Motor neuron (in vitro differentiated cells): ENCODE measurements at places on chromosomes 5 and 9. TPM values are rescaled to one million over a fixed set of nuclear protein-coding genes. Genes with fewer than 3 reads are reported as not detected.

- ATAC-seq: no peak
Measured at GRCh38 chr9:653421-653820, 188.1 kb upstream of the DMRT1 start.

DNA sequence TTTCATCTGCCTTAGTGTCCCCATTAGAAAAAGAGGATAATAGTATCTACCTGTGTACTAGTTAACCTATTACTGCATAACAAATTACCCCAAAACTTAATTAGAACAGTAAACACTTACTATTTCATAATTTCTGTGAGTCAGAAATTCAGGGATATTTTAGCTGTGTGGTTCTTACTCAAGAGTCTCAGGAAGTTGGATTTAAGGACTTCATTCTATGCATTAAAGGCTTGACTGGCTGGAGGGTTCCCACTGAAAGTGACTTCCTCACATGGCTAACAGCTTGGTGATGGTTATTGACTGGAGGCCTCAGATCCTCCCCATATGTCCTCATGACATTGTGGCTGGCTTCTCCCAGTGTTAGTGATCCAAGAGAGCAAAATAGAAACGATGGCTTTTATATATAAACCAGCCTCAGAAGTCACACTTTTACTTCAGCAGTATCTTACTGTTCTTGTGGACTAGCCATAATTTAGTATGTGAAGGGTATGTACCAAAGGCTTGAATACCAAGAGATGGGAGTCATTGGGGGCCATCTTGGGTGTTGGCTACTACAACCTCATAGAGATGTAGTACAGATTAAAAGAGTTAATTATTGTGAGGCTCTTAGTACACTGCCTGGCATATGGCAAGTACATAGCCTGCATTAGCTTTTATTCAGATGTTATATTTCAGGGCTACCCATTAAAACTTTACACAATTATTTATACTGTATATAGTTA, 9.9 kb downstream of the RAD23B start:
- ATAC-seq: peak; percentile 80

DNA sequence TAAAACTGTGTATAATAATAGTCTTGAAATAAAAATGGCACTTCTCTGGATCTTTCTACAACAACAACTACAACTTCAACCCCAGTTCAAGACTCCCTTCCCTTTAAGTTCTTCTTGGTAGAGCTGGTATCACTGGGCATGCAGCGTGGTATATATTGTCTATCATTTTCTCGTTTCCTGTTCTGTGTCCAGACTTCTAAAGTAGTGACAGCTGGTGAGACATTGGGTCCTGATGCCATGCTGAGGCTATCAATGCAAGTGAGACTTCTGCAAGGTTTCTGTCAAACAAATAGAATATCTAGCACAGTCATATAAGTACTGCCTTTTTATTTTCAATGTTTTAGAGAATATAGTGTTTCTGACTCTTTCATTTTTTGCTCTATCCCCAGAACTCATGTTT, 123.0 kb upstream of the GRIN3A start:
- ATAC-seq: no peak

DNA sequence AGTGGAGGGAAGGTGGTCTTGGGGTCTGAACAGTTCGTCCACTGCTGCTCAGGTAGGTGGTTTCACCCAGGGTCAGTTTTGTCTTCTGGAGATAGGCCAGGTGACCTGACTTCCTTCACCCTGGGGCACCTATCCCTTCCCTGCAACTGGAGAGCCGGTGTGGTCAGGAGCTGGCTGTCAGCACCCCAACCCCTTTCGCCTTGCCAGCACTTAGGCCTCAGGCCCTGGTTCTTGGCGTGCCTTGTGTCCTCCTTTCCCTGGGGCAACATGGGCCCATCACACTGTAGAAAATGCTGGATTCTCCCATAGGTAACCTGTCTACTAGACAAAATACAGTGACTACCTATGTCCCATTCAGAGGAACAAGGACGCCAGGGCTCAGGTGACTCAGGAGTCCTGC, 13.1 kb downstream of the PROP1 start:
- ATAC-seq: no peak

DNA sequence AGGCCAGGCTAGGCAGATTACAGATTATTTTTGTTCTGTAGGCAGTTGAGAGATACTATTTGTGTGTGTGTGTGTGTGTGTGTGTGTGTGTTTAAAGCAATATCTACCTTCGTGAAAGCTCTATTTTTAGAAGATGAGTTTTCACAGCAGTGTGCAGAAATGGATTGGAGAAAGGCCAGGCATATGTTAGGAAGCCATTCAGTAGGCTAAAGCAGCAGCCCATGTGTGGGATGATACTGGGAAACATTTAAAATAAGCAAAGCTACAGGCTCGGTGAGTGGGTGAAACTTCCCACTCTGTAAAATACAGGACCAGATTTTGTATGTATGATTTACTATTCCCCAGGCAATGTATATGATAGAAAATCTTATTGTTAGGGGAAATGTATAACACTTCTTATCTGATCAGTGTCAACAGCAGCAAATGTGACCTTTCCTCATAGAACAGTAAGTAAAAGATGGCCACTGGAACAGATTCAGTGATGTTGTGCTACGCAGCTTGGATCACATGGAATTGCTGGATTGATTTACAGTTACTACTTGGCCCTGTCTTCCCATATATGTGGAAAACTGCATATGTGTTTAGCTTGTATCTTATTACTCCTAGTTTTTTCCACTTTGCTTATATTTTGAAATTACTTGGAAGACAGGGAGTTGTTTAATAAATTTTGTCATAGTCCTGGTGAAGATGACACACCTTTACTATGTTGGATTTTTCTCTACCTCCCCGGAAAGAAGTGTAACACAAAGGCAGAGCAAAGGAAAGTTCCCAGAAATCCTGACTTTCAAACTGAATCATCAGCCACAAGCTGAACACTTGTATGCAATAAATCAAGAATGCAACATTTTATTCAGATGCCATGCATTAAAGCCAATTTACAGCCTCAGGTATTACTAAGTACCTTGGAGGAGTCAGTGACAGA, 1077.7 kb upstream of the SEMA6A start:
- ATAC-seq: peak; percentile 41

GRCh38 chr5:37248421-37248969, 681 bp downstream of the CPLANE1 start:
- no peak for ATAC-seq

- ATAC-seq: peak; percentile 38
Measured at GRCh38 chr9:107982745-107983144, 493.2 kb upstream of the KLF4 start.

GRCh38 chr5:177446200-177447065, at the start of gene PRR7:
Gene PRR7 (plus strand): TSS chr5:177446814. CDS start chr5:177455068, 8,254 bp downstream.
- ATAC-seq: peak; percentile 71

DNA sequence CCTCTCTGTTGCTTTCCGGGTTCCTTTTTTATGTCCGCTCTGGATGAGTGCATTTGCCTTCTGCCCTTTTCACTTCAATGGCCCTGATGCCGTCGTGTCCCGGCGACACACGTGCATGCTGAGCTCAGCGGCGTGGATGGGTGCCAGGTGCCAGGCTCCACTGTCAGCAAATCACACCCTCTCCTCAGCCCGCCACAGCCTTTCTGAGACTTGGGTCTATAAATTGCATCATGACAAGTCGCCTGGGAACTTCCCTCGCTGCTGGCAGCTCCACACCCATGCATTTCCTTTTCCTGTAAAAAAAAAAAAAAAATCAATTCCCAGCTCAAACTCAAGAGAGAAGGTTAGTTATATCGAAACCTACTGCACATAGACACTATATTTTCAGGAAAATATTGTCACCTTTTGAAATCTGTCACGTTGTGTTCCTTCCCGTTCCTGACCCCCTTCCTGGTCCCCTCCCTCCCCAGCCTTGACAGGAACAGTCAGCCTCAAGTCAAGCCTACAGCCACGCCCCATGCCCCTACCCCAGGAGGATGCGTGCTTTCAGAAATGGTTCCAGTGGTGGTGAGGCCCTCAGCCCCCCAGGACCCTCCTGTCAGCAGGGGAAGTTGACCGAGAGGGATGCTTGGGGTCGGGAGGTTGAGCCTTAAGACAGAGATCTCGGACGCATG, 110.3 kb upstream of the PTCH1 start:
- ATAC-seq: peak; percentile 97

- peak; percentile 1 for ATAC-seq
Measured at GRCh38 chr5:154756868-154757813, 2.0 kb downstream of the LARP1 start.

- no peak for ATAC-seq
Measured at GRCh38 chr5:5295351-5295750, 127.1 kb upstream of the ICE1 start.

The PCDHGB4 gene
- total RNA-seq: 92.9 and 120 TPM in 2 replicates

The TNFSF8 gene
- 2.5 TPM in 1 of 2 replicates, not detected in the other for total RNA-seq

The STK32A gene
- 58.6 and 64.2 TPM in 2 replicates for total RNA-seq
